Peyer's patch (tissue), 4 donors: ENCODE measurements at places on chromosomes 2 and 18. TPM values are rescaled to one million over a fixed set of nuclear protein-coding genes. Genes with fewer than 3 reads are reported as not detected.

IL1B gene
- total RNA-seq, result not detected

ANKRD23 gene
- total RNA-seq, result 7.5 TPM

IMP4 gene
- 49.3 TPM for total RNA-seq

DSG1 gene
- 0.27 TPM for total RNA-seq
